ENCODE measurements at places on chromosomes 4 and X.

GRCh38 chr4:87241336-87241735 lies 20.9 kb upstream of the KLHL8 start:
- H3K27ac ChIP-seq: no peak overlapping the region
- H3K4me1 ChIP-seq: no peaks in the 10 kb centered on the region
- H3K36me3 ChIP-seq: peaks cover 7% of the 10 kb centered on the region
- no peak overlapping the region for H3K4me3 ChIP-seq
- peaks cover 6% of the 10 kb centered on the region for H3K27me3 ChIP-seq
- no peak for DNase-seq

DNA sequence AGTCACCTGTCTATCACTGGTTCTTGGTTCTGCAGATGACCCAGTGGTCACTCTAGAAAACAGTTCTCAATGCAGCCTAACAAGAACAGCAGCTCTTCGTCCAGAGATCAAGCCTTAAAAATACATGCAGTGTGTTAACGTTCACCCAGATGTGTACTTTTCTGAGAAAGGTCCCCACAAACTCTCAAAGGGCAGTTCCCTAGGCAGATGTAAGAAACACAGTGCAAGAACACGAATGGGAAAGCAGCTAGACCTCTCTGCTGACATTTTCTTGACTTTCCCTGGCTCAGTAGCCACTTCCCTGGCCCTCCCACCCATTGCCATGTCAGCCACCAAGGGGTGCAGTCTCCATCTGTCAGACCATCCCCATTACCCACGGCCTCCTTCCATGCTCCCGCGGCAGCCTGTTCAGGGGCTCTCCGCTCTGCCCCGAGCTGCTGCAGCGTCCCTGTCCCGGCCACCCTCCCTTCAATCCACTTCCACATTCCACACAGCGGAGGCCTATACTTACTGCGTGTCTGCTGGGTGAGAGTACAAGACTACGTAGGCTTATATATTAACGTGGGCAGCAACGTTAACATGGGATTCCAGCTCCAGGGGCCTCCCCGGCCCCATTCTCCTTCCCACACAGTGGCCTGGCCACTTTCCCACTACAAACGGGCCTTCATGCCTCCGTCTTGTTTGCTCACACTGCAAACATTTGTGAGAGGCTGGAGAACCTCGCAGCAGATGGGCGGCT lies 34.3 kb downstream of the IRF2 start:
- no peaks in the 10 kb centered on the region for H3K27me3 ChIP-seq
- H3K36me3 ChIP-seq: no peaks in the 10 kb centered on the region
- no peak overlapping the region for H3K4me3 ChIP-seq
- H3K27ac ChIP-seq: no peak overlapping the region

DNA sequence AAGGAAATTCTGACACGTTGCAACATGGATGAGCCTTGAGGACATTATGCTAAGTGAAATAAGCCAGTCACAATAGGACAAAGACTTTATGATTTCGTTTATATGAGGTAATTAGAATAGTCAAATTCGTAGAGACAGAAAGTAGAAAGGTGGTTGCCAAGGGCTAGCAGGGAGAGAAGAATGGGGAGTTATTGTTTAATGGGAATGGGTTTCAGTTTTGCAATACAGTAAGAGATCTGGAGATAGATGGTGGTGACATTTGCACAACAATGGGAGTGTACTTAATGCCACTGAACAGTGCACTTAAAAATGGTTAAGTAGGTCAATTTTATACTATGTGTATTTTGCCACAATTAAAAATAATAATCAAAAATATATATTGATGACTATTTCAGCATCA lies 43.4 kb upstream of the TMEM154 start:
- H3K27ac ChIP-seq: no peak overlapping the region
- no peak overlapping the region for H3K4me3 ChIP-seq
- no peaks in the 10 kb centered on the region for H3K27me3 ChIP-seq
- no peaks in the 10 kb centered on the region for H3K4me1 ChIP-seq

DNA sequence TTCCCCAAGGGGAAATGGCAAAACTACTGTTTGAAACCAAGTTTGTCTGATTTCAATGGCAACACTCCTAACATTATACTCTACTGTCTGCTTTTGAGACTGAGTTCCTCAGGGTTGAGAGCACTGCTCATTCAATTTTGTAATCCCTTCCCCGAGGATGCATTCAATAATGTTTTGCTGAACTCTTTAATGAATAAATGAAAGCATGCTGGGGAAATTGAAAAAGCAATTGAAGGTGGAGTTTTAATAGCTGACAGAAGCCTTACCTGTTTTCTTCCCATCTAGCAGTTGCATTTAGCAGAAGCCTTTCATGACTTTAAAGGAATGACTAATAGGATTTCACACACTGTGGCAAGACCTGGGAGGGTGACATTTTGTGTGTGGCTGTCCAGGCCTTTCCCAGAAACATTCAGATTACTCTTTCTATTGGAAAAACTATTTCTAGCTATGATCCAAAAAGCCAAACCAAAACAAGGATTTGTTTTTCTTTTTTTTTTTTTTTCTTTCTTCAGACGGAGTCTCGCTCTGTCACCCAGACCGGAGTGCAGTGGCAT lies 45.1 kb downstream of the DTHD1 start:
- DNase-seq: peak; percentile 27
- no peaks in the 10 kb centered on the region for H3K27me3 ChIP-seq
- no peaks in the 10 kb centered on the region for H3K36me3 ChIP-seq

DNA sequence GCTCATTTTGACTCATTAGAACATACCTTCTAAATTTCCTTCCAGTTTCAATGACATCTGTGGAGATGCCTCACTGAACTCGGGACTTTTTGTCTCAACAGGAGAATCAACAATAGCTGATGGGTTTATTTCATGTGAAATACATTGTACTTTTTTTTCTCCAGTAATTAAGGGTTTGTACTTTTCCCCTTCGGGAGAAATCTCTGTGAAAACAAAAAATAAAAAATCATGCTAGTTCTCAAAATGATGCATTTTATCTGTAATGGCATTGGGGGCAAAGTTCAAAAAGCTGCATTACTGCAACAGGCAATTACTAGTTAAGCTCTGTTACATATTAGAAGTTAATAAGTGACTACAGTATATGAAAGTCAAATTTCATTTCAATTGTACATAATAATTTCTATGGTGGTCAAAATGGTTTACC lies 167.3 kb upstream of the SH3RF1 start:
- no peaks in the 10 kb centered on the region for H3K27me3 ChIP-seq
- peaks cover 21% of the 10 kb centered on the region for H3K36me3 ChIP-seq
- H3K27ac ChIP-seq: no peak overlapping the region
- no peak overlapping the region for H3K4me3 ChIP-seq
- no peaks in the 10 kb centered on the region for H3K4me1 ChIP-seq

DNA sequence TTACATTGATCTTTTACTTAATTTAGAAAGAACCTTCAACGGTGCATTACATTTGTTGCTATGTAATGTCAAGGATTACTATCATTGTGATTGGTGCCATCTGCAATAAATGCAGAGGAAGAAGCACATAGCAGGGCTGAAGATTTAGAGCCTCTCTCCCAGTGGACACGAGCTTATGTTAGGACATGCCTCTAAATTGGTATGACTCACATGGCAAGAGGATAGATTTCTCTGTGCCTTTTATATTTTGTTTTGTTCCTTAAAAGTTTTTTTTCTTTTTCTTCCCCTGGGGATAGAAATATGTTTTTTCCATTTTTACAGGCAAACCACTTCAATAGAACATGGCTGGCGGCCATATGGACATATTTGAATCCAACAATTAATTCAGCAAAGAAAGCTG lies 205.0 kb upstream of the HAND2 start:
- H3K4me1 ChIP-seq: no peaks in the 10 kb centered on the region
- DNase-seq: no peak
- H3K4me3 ChIP-seq: no peak overlapping the region
- no peaks in the 10 kb centered on the region for H3K36me3 ChIP-seq
- no peak overlapping the region for H3K27ac ChIP-seq

GRCh38 chr4:98027827-98028226 lies 115.4 kb downstream of the STPG2 start:
- H3K4me3 ChIP-seq: no peak overlapping the region
- no peak overlapping the region for H3K27ac ChIP-seq
- DNase-seq: no peak
- H3K4me1 ChIP-seq: no peaks in the 10 kb centered on the region
- H3K27me3 ChIP-seq: no peaks in the 10 kb centered on the region

DNA sequence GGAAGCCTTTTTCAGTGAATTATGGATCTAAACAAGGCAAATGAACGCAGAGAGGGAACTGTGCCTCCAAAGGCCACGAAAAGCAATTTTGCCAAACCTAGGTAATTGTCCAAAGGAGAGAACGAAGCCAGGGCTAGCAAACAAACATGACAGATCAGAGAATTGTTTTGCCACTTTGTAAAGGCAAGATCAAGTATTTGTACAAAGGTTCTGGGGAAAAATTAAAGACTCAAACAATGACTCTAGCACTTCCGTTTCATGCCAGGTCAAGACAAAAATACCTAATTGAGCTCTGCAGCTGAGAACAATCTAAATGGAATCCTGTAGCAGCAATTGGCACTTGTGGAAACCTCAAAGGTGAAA lies 8.5 kb downstream of the RBM47 start:
- H3K4me1 ChIP-seq: peaks cover 26% of the 10 kb centered on the region
- H3K27ac ChIP-seq: no peak overlapping the region
- H3K27me3 ChIP-seq: peaks cover 29% of the 10 kb centered on the region
- H3K36me3 ChIP-seq: no peaks in the 10 kb centered on the region

Measured in activated CD4-positive, alpha-beta memory T cell treated with anti-CD3 and anti-CD28 coated beads for 36 hours (primary cell).